ENCODE measurements at places on chromosomes 5 and 9. TPM values are rescaled to one million over a fixed set of nuclear protein-coding genes. Genes with fewer than 3 reads are reported as not detected.

The FBN2 gene
- 24.5 TPM for total RNA-seq

The SLC25A48 gene
- total RNA-seq = not detected

The SRA1 gene
- 28.2 TPM for total RNA-seq

The FBP2 gene
- not detected for total RNA-seq

The PCDHA7 gene
- 0.87 TPM for total RNA-seq

DNA sequence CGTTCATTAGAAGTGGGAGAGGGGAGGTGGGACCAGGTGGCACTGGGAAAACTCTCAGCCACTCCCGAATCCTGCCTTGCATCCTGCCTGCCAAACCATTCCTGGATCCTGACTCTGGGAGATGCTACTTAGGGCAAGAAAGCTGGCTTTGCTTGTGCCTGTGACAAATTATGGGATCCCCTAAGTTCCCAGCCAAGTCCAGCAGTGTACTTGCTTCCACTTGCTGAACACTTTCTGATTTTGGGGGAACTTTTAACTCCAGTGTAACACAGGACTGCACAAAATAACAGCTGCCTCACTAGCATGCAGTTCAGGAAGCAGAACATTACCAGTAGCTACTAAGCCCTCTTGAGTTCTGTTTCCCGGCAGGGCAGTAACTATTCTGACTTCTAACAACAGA is 12.5 kb upstream of the NKX2-5 start:
- no peak for DNase-seq

DNA sequence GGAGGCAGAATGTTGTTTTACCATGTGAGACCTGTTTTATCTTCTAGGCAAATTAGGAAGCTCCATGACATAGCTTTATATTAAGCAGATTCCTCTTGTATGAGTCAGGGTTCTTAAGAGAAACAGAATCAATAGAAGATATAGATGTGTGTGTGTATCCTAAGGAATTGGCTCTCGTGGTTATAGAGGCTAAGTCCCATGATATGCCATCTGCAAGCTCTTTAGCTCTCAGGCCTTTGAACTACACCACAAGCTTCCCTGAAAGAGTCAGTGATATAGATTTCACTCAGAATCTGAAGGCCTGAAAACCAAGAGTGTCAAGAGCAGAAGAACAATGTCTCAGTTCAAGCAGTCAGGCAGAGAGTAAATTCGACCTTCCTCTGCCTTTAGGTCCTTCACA is 365.8 kb upstream of the ZNF608 start:
- DNase-seq = no peak

GRCh38 chr9:16135968-16136367 is 583.1 kb downstream of the CCDC171 start:
- DNase-seq = no peak

GRCh38 chr9:100639854-100640253 is 62.0 kb downstream of the CAVIN4 start:
- no peak for DNase-seq

- DNase-seq = no peak
Observed at GRCh38 chr5:2680979-2681378, 70.5 kb downstream of the IRX2 start.

DNA sequence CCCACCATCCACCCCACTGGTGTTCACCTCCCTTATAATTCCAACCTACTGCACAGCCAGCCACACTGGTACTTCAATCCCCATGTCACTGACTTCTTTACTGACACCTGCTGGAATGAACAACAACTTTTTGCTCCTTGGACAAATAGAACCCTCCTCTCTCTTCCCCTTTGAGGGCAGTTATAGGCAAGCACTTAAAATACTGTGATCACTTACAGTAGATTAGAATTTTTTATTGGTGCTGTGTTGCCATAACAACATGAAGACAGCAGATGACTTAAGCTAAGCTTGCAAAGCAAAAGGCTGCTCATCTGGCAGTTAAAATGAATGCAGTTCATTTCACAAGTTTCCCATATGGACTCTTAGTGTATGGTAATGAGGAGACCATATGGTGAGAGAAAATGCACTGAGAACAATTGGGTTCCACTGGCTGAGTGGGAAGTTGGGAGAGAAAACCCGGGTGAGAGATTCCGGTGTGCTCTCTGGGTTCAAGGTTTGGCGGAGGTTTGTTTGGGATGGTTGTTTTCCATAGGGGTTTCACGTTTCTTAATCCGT is 374.3 kb downstream of the EBF1 start:
- no peak for DNase-seq

- no peak for DNase-seq
Observed at GRCh38 chr5:166068547-166069335, 2222.7 kb upstream of the WWC1 start.

DNA sequence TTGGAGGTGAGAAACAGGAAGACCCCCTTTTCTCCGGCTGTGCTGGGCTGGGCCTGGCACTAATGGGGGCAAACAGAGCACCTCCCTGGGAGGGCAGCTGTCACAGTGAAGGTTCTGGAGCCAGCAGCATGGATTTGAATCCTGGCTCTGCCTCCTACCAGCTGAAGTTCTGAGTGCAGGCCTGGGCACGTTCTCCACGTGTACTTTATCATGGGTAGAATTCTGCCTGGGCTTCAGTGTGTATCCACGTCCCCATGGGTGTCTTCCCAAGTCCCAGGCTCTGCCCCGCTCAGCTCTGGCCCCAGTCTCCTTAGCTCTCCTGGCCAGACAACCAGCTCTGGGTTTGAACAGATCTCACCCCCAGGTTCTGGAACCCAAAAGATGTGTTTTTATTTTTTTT is 223.2 kb downstream of the PBX3 start:
- DNase-seq = no peak

DNA sequence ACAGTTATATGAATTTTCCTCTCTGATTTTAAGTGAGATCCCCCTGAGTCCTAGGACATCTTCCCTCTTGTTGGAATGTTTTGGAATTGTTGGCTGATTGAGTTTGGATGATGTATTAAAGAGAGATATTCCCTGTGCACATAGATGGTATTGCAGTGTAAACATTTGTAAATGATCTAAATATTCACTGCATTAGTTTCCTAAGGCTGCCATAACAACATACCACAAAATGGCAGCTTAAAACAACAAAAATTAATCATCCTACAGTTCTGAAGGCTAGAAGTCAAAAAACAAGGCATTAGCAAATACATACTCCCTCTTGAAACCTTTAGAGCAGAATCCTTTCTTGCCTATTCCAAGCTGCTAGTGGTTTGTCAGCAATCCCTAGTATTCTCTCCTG is 38.0 kb upstream of the MROH2B start:
- no peak for DNase-seq

DNA sequence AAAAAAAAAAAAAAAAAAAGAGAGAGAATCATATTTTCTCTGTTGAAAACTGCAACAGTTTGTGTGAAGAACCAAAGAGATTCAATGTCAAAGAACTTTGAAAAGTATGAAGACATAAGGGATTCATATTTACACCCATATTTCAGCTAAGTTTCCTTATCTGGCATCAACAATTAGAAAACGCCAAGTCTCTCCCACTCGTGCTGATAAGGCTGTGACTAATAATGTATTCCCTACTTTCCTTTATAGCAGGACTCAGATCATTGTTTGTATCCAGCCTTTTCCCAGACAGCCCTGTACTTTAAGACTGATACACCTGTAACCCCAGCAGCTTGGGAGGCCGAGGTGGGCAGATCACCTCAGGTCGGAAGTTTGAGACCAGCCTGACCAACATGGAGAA is 54.1 kb upstream of the STK32A start:
- DNase-seq = no peak

GRCh38 chr5:81194633-81195334 is 38.3 kb upstream of the CKMT2 start:
- DNase-seq = peak; percentile 37

DNA sequence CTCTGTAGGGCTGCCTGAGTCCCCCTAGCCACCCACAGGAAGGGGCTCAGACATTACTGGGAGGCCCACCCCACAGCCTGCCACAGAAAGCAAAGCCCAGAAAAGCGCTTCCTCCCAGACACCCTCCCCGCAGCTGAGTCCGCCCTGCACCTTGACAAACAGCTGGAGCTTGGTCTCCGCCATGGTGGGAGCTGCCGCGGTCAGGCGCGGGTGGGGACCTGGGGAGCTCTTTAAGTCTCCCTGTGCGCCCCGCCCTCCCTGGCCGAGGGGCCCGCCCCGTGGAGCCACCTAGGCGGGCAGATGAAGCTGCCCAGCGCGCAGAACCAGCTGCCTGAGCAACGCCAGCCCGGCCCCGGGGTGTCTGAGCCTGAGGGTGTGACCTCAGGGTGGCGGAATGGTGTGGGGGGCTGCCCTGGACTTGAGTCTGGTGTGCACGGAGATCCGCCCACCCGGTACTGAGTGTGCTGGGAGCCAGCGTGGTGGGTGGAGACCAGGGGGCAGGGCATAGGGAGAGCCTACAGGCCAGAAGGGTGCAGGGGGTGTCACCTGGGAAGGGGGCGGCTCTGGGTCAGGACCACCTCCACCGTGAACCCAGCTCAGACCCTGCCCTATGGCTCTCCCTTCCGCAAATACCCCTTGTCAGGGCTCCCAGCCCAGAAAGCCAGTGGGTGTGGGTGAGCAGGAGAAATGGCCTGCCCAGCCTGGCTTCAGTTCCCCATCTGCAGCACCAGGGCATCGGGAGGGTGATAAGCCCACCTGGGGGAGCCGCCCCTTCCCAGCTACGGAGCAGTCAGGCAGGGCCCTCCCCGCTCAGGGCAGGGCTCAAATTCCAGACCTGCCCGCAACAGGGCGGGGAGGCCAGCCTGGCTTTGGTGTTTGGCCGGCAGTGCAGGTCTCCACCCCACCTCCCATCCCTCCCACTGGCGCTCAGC is at the start of gene CLIC3:
Gene CLIC3, minus strand, starts transcription at position 208 of the 932 bp plus-strand sequence. Its CDS starts 25 bp downstream, at position 183.
- DNase-seq = no peak

DNA sequence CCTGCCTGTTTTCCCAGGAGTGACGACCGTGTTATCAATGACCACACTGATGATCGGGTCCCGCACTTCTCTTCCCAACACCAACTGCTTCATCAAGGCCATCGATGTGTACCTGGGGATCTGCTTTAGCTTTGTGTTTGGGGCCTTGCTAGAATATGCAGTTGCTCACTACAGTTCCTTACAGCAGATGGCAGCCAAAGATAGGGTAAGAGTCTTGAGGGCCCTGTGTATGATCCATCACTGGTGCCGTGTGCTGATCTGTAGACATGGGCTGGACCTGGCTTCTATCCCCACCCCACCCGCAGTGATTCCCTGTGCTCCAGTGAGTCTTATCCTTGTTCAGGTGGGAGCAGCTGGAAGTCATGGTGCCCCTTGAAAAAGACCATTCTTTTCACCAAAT is 26.0 kb downstream of the GABRP start:
- peak; percentile 41 for DNase-seq

GRCh38 chr9:27073841-27074728 is 34.9 kb upstream of the TEK start:
- no peak for DNase-seq

- no peak for DNase-seq
Observed at GRCh38 chr9:37732086-37732741, 21.4 kb upstream of the TRMT10B start.

- no peak for DNase-seq
Observed at GRCh38 chr5:6476313-6476661, 27.6 kb downstream of the UBE2QL1 start.

DNA sequence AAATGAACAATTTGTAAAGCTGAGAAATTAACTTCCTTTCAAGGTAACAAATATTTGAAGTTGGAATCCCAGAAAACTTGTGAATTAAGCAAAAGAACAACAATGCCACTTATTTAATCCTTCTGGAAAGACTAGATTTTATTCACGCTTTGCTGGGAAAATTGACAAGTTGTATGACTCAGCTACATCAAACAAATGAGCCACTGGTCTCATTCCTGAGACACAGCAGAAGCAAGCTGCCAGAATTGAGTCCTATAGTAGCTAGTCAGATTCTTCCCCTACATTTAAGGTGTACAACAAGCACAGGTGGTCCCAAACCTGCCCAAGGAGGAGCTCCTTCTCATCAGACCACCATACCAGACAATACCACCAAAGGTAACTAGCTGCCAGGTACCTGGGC is 280.7 kb downstream of the SPOCK1 start:
- peak; percentile 89 for DNase-seq

DNA sequence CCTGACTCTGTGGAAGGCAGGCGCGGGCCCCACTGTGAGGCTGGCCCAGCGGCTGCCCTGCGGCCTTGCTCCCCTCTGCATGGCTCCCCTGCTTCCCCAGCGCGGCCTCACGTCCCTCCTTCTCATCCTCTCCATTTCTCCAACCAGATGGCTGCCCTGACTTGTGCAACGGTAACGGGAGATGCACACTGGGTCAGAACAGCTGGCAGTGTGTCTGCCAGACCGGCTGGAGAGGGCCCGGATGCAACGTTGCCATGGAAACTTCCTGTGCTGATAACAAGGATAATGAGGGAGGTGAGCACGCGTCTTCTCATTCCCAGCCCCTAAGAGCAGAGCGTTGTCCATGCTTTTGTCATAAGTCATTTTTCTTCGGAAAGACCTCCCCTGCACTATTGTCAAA is 129.0 kb upstream of the WWC1 start:
- DNase-seq = no peak

All from renal cortical epithelial cell (primary cell).